ENCODE measurements at places on chromosomes 12 and 14. TPM values are rescaled to one million over a fixed set of nuclear protein-coding genes. Genes with fewer than 3 reads are reported as not detected.
A peak's percentile ranks its signal among the peaks of the same experiment; 100 is the strongest.

DNA sequence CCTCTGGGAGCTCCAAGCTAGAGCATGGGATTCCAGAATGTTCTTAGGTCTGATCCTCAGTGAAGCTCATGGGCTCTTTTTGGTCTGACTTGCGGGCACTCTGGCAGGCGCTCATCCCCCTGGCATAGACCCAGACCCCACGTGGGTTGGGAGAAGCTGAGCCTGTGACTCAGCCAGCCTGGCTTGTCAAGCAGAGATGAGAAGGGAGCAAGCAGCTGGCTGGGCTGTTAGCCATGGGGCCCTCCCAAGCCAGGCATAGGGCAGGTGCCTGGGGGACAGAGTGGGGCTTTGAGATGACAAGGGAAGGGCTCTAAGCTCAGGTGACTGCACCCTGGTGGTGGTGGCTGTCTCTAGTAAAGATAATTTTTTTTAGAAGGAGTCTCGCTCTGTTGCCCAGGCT is 80.3 kb upstream of the NOS1 start:
- no peak for DNase-seq
- no peaks in the 10 kb centered on the region for H3K4me1 ChIP-seq
- no peaks in the 10 kb centered on the region for H3K27me3 ChIP-seq
- no peak overlapping the region for H3K27ac ChIP-seq

The OR4Q2 gene
- not detected for polyA plus RNA-seq

DNA sequence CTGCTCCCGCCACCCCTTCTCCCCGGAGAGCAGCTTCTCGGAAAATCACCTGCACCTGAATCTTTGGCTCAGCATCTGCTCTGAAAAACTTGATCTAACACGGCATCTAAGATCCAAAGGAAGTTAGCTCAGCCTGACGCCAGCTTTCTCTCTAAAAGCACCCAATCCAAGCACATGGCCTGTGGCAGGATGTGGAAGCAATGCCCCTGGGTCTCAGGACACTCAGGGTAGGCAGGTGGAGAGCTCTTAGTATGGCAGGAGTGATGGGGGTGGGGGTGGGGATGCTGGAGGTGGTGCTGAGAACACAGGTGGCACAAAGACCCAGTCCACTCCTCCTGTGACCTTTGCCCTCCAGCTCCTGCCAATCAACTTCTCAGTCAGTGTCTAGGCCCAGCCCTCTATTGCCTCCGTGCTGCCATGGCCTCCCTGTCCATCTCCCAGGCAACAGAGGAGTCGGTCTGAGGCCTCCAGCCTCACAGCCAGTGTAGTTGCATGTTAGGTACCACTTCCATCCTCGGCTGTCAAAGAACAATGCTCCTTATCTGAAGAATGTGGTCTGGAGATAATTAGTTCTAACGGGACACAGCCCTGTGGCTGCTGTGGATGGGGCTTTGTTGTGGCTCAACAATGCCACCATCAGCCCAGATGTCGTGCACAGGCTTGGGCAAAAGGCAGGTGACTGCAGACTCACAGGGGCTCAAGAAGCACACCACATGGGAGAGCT is 180.0 kb upstream of the C14orf180 start:
- peaks cover 42% of the 10 kb centered on the region for H3K4me1 ChIP-seq
- no peak overlapping the region for H3K27ac ChIP-seq
- H3K36me3 ChIP-seq = no peaks in the 10 kb centered on the region

GRCh38 chr14:89317051-89317691 is 99.9 kb downstream of the FOXN3 start:
- peaks cover 4% of the 10 kb centered on the region for H3K4me1 ChIP-seq
- no peaks in the 10 kb centered on the region for H3K27me3 ChIP-seq
- H3K36me3 ChIP-seq = no peaks in the 10 kb centered on the region

GRCh38 chr12:50088577-50089335 is 3.6 kb downstream of the SMARCD1 start:
- DNase-seq = peak; percentile 54
- peaks cover 24% of the 10 kb centered on the region for H3K4me1 ChIP-seq
- H3K27me3 ChIP-seq = no peaks in the 10 kb centered on the region
- H3K4me3 ChIP-seq = no peak overlapping the region

The SYNDIG1L gene
- not detected for polyA plus RNA-seq

DNA sequence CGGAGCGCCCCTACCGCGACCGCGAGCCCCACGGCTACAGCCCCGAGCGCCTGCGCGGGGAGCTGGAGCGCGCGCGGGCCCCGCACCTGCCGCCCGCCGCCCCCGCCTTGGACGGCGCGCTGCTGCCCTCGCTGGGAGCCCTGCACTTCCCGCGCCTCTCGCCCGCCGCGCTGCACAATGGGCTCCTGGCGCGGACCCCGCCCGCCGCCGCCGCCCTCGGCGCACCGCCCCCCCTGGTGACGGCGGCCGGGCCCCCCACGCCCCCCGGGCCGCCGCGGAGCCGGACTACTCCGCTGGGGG is 27.0 kb downstream of the LRCOL1 start:
- peaks cover 7% of the 10 kb centered on the region for H3K36me3 ChIP-seq
- DNase-seq = no peak
- H3K27me3 ChIP-seq = no peaks in the 10 kb centered on the region
- no peaks in the 10 kb centered on the region for H3K4me1 ChIP-seq

GRCh38 chr12:69415471-69416275 is 54.5 kb upstream of the FRS2 start:
- no peak overlapping the region for H3K27ac ChIP-seq
- no peaks in the 10 kb centered on the region for H3K27me3 ChIP-seq
- no peaks in the 10 kb centered on the region for H3K36me3 ChIP-seq
- H3K4me3 ChIP-seq = no peak overlapping the region

The TMTC1 gene
- polyA plus RNA-seq = not detected

- H3K36me3 ChIP-seq = no peaks in the 10 kb centered on the region
- H3K4me1 ChIP-seq = peaks cover 5% of the 10 kb centered on the region
- H3K4me3 ChIP-seq = no peak overlapping the region
- no peak for DNase-seq
- H3K27ac ChIP-seq = no peak overlapping the region
Measured at GRCh38 chr12:128534906-128535305, 267.9 kb downstream of the TMEM132C start.

DNA sequence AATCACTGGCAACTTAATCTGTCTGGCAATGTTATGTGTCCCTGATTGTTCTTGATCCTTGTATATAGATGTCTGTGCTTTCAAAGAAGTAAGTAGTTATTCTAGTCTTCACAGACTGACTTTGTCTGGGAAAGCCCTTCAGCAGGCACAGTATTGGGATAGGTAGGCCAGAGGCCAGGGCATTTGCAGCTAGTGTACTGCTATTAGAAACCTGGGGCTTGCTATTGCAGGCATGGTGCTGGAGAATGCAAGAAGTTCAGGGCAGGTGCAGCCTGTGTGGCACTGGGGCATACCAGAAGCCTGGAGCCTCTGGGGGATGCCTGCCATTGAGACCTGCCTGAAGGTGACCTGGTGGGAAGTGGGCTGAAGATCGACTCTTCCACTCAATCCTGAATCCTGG is 96.3 kb downstream of the TMTC3 start:
- H3K4me1 ChIP-seq = no peaks in the 10 kb centered on the region
- no peak overlapping the region for H3K27ac ChIP-seq
- no peak for DNase-seq
- H3K36me3 ChIP-seq = no peaks in the 10 kb centered on the region
- H3K4me3 ChIP-seq = no peak overlapping the region
- H3K27me3 ChIP-seq = no peaks in the 10 kb centered on the region

- H3K27me3 ChIP-seq = no peaks in the 10 kb centered on the region
- peak overlapping the region; percentile 44 for H3K4me3 ChIP-seq
- no peaks in the 10 kb centered on the region for H3K36me3 ChIP-seq
- peak overlapping the region; percentile 54 for H3K27ac ChIP-seq
Measured at GRCh38 chr12:42144158-42144407, 591 bp downstream of the GXYLT1 start.

DNA sequence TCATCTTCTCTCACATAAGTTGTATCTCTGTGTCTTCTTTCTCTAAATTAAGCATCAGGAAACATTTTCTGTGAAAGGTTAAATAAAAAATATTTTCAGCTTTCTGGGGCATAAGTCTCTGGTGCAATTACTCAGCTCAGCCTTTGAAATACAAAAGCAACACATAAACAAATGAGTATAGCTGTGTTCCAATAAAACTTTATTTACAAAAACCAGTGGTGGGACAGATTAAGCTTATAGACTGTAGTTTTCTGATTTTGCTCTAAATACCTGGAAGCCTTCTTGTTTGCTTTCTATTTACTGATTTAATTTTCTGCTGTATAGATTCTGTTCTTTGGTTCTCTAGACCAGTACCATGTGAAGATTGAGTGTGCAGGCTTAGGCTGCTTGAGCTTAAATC is 655.1 kb downstream of the VRK1 start:
- no peak overlapping the region for H3K27ac ChIP-seq
- no peaks in the 10 kb centered on the region for H3K36me3 ChIP-seq
- no peak for DNase-seq
- no peak overlapping the region for H3K4me3 ChIP-seq

DNA sequence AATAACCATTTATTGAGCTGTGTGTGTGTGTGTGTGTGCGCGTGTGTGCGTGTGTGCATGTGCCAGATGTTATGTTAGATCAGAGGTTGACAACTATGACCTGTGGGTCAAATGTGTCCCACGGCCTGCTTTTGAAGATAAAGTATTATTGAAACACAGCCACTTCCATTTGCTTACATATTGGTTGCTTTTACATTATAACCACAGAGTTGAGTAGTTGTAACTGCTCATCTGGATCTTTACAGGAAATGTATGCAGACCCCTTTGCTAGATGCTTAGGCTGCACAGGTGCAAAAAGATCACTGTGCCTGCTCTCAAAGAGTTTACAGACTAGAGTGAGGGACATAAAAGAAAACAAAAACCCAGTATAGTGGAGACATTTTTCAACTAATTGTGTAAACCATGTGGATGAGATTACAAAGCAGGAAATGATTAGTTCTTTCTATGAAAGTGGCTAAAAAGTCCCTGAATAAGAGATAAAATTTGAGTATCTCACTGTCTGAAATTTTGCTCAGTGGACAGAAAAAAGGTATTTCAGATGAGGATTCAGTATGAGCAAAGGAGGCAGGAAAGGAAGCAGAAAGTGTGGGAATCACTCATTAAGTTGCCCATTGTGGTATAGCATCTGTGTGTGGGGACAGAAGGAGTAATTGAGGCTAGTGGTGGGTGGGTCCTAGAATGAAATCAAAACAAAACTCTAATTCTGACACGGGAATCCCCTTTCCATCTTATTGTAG is 188.4 kb downstream of the PAH start:
- no peaks in the 10 kb centered on the region for H3K36me3 ChIP-seq
- H3K27me3 ChIP-seq = no peaks in the 10 kb centered on the region
- no peak overlapping the region for H3K27ac ChIP-seq

DNA sequence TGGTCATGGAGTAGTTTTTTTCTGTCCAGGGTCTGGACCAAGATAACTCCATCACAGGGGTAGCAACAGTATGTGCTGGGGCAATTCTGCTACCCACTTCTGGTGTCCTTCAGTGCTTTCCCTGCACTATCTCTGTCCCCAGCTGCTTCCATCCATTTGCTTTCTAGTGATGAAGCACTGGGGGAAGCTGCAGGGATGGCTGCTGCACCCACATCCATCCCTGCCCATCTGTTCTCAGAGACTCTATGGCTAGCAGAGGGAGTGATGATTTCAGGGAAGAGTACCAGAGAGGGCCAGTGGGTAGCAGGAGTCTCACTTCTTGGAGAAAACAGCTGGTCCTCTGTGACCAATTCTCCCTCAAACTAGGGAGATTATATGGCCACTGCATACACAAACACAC is 44.1 kb downstream of the ETV6 start:
- no peaks in the 10 kb centered on the region for H3K27me3 ChIP-seq
- H3K4me1 ChIP-seq = peaks cover 13% of the 10 kb centered on the region
- H3K27ac ChIP-seq = no peak overlapping the region
- H3K4me3 ChIP-seq = no peak overlapping the region
- DNase-seq = no peak
- no peaks in the 10 kb centered on the region for H3K36me3 ChIP-seq

The CLMN gene
- not detected for polyA plus RNA-seq

The TAS2R50 gene
- not detected for polyA plus RNA-seq

The TEX52 gene
- not detected for polyA plus RNA-seq

DNA sequence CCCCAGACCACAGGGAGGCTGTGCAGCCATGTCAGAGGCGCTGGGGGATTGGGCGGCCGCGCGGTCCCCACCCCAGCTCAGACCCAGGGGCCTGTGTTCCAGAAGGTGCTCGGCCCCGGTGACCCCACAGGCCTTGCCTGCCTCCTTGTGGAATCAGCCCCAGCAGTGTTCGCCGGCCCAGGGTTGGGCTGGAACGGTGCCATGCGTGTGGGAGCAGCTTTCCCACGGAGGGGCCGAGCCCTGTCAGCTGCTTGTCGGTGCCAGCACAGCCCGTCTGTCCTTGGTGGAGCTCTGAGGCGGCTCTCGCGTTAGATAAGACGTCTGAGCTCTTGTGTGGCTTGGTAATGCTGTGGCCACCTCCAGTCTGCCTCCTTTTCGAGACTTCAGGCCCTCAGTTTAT is 8.5 kb downstream of the ZFYVE21 start:
- H3K4me3 ChIP-seq = no peak overlapping the region
- H3K36me3 ChIP-seq = peaks cover 7% of the 10 kb centered on the region
- no peaks in the 10 kb centered on the region for H3K4me1 ChIP-seq
- no peak overlapping the region for H3K27ac ChIP-seq
- DNase-seq = no peak

GRCh38 chr12:5478081-5478706 is 46.3 kb downstream of the NTF3 start:
- no peaks in the 10 kb centered on the region for H3K36me3 ChIP-seq
- H3K4me3 ChIP-seq = no peak overlapping the region
- H3K27me3 ChIP-seq = no peaks in the 10 kb centered on the region

- no peaks in the 10 kb centered on the region for H3K27me3 ChIP-seq
- H3K27ac ChIP-seq = no peak overlapping the region
- no peaks in the 10 kb centered on the region for H3K4me1 ChIP-seq
- DNase-seq = no peak
- H3K4me3 ChIP-seq = no peak overlapping the region
Measured at GRCh38 chr12:50806176-50806575, 36.5 kb upstream of the TMPRSS12 start.

The METAP2 gene
- polyA plus RNA-seq = 39.6 TPM

GRCh38 chr12:18281941-18282340 is 20.6 kb downstream of the PIK3C2G start:
- H3K4me1 ChIP-seq = no peaks in the 10 kb centered on the region
- no peaks in the 10 kb centered on the region for H3K27me3 ChIP-seq
- no peaks in the 10 kb centered on the region for H3K36me3 ChIP-seq

DNA sequence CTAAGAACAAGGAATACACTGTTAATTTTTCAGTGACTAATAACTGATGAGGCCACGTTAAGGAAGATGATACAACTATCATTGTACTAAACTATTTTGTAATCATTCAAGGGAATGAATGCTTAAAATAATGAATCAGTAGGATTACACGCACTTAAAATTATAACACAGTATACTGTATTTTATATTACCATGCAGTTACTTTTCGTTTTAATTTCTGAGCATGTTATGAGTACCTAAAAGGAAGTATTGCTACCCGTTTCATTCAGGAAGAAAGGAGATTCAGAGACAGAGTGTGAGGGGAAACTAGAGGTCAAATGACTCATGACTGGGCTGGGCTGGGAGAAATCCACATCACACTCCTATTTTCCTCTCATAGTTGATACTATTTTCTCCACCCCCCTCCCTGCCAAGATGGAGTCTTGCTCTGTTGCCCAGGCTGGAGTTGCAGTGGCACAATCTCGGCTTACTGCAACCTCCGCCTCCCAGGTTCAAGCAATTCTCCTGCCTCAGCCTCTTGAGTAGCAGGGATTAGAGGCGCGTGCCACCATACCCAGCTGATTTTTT is 202.0 kb downstream of the PPM1H start:
- H3K4me1 ChIP-seq = no peaks in the 10 kb centered on the region
- no peak overlapping the region for H3K27ac ChIP-seq
- H3K36me3 ChIP-seq = no peaks in the 10 kb centered on the region
- no peaks in the 10 kb centered on the region for H3K27me3 ChIP-seq
